Thoracic aorta (tissue), 2 donors: ENCODE measurements at places on chromosomes 4 and X. TPM values are rescaled to one million over a fixed set of nuclear protein-coding genes. Genes with fewer than 3 reads are reported as not detected.

DNA sequence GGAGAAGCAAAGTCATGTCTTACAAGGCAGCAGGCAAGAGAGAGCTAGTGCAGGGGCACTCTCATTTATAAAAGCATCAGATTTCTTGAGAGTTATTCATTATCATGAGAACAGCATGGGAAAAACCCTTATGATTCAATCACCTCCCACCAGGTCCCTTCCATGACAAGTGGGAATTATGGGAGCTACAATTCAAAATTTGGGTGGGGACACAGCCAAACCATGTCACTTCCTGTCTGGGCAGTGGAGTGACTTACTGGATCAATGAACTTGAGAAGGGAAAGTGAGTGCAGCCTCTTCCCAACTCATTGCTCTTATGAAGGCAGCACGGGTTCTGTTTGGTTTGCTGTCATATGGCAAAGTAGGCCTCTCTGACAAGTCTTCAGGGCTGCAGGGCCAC is 261.8 kb upstream of the TAPT1 start:
- no peaks in the 10 kb centered on the region for H3K4me1 ChIP-seq
- H3K36me3 ChIP-seq = no peaks in the 10 kb centered on the region
- H3K27me3 ChIP-seq = no peaks in the 10 kb centered on the region
- no peak overlapping the region for H3K27ac ChIP-seq
- H3K4me3 ChIP-seq = no peak overlapping the region
- no peak for DNase-seq

DNA sequence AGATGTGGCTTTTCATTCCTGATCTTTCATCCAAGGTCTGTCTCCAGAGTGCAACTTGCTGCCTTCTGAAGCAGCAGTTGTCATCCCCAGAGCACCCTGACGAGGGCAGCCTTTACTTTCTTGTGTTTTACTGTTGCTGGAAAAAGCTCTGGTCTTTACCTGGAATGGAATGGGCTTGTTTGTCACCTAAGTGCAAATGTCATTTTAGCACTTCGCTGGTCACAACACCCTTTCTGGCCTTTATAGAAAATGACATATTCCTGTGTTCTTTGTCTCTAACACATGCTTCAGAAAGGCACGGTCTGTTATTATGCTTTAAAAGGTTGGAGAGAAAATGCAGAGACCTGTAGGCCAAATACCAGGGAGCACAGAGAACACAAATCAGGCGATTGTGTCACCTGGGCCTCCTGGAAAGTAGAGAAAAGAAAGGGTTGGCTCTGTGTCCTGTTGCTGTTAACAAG is 332.7 kb upstream of the IGFBP7 start:
- no peak overlapping the region for H3K27ac ChIP-seq
- no peaks in the 10 kb centered on the region for H3K27me3 ChIP-seq
- no peaks in the 10 kb centered on the region for H3K36me3 ChIP-seq
- H3K4me1 ChIP-seq = peaks cover 21% of the 10 kb centered on the region
- no peak overlapping the region for H3K4me3 ChIP-seq

- H3K36me3 ChIP-seq = no peaks in the 10 kb centered on the region
- DNase-seq = no peak
- peak overlapping the region; percentile 30 for H3K4me3 ChIP-seq
- no peaks in the 10 kb centered on the region for H3K27me3 ChIP-seq
Measured at GRCh38 chr4:137375111-137375850, 157.0 kb downstream of the PCDH18 start.

- H3K4me1 ChIP-seq = no peaks in the 10 kb centered on the region
- H3K36me3 ChIP-seq = no peaks in the 10 kb centered on the region
- no peaks in the 10 kb centered on the region for H3K27me3 ChIP-seq
- H3K4me3 ChIP-seq = peak overlapping the region; percentile 39
- H3K27ac ChIP-seq = no peak overlapping the region
Measured at GRCh38 chrX:139639253-139639652, 68.7 kb downstream of the MCF2 start.

DNA sequence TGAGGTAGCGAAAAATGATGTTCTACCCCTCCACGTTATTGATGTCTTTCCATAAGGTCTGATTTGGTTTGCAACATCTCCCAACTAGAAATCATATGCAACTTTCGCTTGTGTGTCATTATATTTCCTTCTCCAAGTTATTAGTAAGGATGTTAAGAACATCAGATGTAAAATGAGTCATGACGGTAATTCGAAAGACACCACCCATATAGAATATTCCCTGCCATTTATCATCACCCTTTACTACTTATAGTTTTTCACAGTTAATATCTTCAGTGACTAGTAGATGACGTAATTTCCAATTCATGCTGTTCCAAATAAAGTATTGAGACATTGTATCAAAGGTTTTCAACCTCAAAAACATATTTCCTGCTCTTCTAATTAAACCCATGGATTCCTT is 146.7 kb upstream of the MAP3K15 start:
- H3K27ac ChIP-seq = no peak overlapping the region
- no peak for DNase-seq
- H3K27me3 ChIP-seq = no peaks in the 10 kb centered on the region

GRCh38 chr4:114028071-114028470 is 48.6 kb upstream of the ARSJ start:
- no peaks in the 10 kb centered on the region for H3K4me1 ChIP-seq
- H3K4me3 ChIP-seq = no peak overlapping the region
- no peaks in the 10 kb centered on the region for H3K27me3 ChIP-seq
- H3K27ac ChIP-seq = no peak overlapping the region
- no peaks in the 10 kb centered on the region for H3K36me3 ChIP-seq

GRCh38 chr4:127045861-127046260 is 586.9 kb upstream of the INTU start:
- no peaks in the 10 kb centered on the region for H3K4me1 ChIP-seq
- H3K36me3 ChIP-seq = no peaks in the 10 kb centered on the region
- no peaks in the 10 kb centered on the region for H3K27me3 ChIP-seq

DNA sequence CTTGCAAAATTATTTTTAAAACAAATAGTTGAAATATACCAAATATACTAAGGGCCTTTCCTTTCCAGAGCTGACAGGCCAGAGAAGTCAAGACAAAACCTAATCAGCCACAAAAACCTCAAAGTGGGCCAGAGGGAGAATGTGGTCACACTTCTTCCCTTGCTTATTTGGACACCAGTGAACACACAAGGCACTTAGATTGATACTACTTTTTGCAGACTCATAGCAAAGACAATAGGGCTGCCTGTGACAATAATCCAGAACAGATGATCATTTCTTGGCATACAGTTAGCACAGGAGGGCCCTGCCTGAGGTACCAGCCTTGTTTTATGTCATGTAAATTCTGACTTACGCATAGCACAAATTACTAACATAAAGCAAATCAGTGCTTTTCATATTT is 215.7 kb upstream of the NEIL3 start:
- no peaks in the 10 kb centered on the region for H3K27me3 ChIP-seq
- DNase-seq = no peak
- H3K4me3 ChIP-seq = no peak overlapping the region
- H3K27ac ChIP-seq = no peak overlapping the region

GRCh38 chrX:85109235-85109634 is 105.6 kb downstream of the APOOL start:
- no peak overlapping the region for H3K4me3 ChIP-seq
- H3K4me1 ChIP-seq = no peaks in the 10 kb centered on the region
- no peaks in the 10 kb centered on the region for H3K36me3 ChIP-seq

DNA sequence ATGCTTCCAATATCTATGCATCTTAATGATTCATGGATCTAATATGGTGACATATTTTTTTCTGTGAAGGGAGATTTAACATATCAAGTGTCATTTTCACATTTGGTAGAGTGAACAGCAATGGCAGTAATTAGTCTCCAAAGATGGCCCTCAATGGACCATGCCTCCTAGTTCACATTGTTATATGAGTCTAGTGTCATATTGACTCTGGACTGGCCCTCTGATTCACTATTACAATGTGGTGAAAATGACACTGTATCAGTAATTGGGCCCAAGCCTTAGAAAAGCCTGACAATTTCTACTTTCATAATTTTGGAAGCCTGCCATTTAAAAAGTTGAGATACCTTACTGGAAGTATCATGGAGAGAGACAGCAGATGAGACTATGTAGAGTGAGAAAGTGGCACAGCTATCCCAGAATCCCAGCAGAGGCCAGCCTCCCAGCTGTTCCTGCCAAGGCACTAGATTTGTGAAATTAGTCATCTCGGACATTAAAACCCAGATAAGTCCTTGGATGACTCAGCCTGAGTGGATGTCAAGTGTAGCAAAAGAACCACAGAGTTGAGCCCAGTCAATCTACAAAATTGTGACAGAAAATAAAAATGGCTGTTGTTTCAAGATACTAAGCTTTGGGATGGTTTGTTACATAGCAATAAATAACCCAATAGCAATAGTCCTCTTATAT is 68.4 kb downstream of the ARHGEF38 start:
- H3K36me3 ChIP-seq = no peaks in the 10 kb centered on the region
- no peaks in the 10 kb centered on the region for H3K4me1 ChIP-seq
- H3K27ac ChIP-seq = no peak overlapping the region
- no peak for DNase-seq
- no peaks in the 10 kb centered on the region for H3K27me3 ChIP-seq
- H3K4me3 ChIP-seq = no peak overlapping the region

GRCh38 chr4:158670975-158671664 is 567 bp downstream of the C4orf46 start:
- peak overlapping the region; percentile 97 for H3K4me3 ChIP-seq
- H3K36me3 ChIP-seq = no peaks in the 10 kb centered on the region
- no peak for DNase-seq

GRCh38 chrX:115940888-115941332 is 229.6 kb upstream of the AGTR2 start:
- no peaks in the 10 kb centered on the region for H3K27me3 ChIP-seq
- no peak overlapping the region for H3K4me3 ChIP-seq
- no peaks in the 10 kb centered on the region for H3K36me3 ChIP-seq
- no peak overlapping the region for H3K27ac ChIP-seq
- H3K4me1 ChIP-seq = no peaks in the 10 kb centered on the region

- H3K36me3 ChIP-seq = no peaks in the 10 kb centered on the region
- H3K4me3 ChIP-seq = no peak overlapping the region
- DNase-seq = no peak
- H3K27me3 ChIP-seq = no peaks in the 10 kb centered on the region
- H3K27ac ChIP-seq = no peak overlapping the region
Measured at GRCh38 chr4:139704915-139705485, 39.4 kb downstream of the MGST2 start.

NSUN7 gene
- 6.8 TPM for total RNA-seq

TEX13C gene
- not detected for total RNA-seq

EVC2 gene
- 24.2 TPM for total RNA-seq

NAP1L3 gene
- 15.0 TPM for total RNA-seq

PCDH19 gene
- 3.0 TPM for total RNA-seq

NLGN3 gene
- total RNA-seq = 1.8 TPM

UGT2B7 gene
- total RNA-seq = not detected
